ENCODE measurements at places on chromosomes 3 and 15.

GRCh38 chr3:58573640-58574039, 3.6 kb downstream of the FAM107A start:
- DNase-seq = no peak

DNA sequence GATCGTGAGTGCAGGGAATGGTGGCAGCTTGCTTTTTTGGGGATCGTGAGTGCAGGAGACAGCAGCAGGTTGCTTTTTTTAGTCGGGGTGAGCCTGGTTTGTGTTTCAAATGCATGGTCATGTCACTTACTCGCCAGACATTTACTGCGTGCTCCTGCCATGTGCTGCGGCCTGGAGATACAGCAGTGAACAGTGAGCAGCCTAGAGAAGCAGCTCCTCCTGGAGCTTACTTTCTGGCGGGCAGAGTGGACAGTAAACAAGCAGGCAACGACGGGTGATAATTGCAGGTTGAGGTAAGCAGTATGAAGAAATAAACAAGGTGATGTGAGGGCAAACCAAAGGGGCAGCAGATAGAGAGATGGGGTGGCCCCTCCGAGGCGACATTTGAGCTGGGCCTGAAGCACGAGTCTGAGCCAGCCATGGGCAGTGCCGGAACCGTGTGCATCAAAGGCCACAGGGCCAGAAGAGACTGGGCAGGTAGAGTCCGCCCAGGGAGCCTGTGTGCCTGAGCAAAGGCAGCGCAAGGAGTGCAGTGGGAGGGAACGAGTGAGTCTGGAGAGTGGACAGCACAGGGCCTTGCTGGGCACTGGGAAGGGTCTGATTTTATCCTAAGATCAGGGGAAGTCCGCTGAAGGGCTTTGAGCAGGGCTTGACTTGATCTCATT, 57.3 kb upstream of the RASA2 start:
- DNase-seq = no peak

DNA sequence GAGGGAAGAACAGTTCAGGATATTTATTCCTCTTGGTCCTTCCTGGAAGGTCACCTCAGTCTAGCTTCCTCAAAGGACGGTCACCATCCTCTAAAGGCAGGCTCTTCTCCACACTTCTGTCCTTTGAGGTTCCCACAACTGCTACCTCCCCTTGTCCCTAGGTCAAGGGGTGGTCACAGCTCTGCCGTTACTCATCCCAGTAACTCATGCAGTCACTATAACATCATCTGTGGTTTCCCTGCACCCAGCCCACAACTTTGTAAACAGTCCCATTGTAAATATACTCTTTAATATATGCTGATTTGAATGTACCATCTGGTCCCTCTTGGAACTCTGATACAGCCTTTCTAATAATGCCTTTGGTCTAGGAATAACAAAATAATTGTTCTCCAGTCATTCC, 887.4 kb downstream of the FHIT start:
- DNase-seq = peak; percentile 16

- DNase-seq = no peak
Measured at GRCh38 chr15:68234060-68234459, 4.5 kb upstream of the CLN6 start.

- no peak for DNase-seq
Measured at GRCh38 chr3:7282988-7283387, 422.1 kb downstream of the GRM7 start.

- no peak for DNase-seq
Measured at GRCh38 chr3:124126436-124127023, 134.6 kb upstream of the ROPN1 start.

DNA sequence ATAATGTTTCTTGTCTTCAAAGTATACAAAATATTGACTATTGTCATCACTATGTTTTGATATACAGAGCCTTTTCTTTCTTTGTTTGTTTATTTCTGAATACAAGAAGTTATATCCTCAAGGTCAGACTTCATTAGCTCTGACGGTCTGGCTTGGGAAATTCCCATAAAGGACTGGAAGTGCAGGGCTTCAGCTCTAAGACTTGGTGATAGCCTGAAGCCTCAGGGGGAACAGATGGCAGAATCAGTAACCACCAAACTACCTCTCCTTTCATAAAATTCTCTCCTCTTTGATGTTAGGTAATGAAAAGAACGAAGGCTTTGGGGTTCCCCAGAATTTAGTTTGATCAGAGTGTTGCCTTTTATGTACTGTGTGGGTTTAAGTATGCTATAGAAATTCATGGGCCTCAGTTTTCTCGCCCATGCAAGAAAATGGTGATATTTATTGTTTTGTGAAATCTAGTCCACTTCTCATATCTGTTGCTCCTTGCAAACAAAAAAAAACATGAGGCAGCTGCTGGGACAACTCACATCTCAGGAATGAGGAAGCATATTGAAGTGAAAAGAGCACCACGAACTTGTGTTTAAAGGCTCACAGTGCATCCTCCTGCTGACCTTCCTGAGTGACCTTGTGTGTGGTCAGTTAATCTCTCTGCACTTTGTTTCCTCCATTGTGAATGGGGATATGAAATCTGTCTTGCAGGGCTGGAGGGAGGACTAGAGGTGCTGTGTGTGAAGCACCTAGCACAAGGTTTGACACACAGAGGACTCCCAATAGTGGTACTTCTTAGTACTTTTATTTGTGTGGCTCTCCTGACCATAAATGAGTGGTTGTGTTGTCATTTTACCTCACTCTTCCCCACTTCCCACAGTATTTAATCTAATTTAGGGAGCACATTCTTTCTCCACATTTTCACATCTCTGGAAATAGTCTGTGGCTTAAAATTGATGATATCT, 569.8 kb upstream of the IL12A start:
- DNase-seq = peak; percentile 44

- DNase-seq = no peak
Measured at GRCh38 chr3:27141668-27142067, 227.5 kb downstream of the NEK10 start.

DNA sequence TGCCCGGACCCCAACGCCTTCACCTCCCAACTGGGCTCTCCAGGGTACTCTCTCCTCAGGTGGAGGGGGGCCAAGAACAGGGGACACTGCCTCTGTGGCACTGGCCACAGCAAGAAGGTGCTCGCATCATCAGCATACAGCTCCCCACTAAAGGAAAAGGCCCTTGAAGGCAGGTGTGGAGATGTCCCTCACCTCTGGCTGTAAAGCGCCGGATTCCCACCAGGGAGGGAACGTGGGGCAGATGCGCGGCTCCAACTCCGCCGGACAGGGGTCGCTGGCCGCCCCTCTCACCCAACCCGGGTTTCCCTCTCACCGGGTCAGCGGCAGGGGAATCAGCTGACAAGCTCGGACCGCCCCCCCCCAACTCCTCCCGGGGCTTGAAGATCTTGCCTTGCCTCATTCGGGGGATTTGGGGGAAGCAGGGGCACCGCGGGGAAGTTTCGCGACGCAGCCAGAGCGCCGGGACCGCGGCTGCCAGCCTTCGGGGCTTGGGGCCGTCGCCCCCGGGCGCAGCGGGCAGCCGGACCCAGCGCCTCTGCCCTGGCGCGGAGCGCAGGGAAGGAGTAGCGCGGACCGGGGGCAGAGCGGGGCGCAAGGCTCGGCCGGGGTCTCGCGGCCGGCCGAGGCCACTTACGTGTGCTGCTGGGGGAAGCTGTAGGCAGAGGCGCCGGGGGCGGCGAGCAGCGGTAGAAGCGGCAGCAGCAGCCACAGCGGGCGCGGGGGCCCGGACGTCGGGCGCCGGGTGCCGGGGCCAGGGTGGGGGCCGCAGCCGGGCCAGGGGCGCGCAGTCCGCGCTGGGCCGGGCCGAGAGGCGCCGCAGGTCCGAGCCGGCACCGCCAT, 630 bp downstream of the CACNA2D2 start:
- no peak for DNase-seq

- DNase-seq = no peak
Measured at GRCh38 chr3:112744106-112744505, 102.6 kb downstream of the CD200R1L start.

GRCh38 chr3:156642750-156643728, 31.4 kb upstream of the TIPARP start:
- no peak for DNase-seq

DNA sequence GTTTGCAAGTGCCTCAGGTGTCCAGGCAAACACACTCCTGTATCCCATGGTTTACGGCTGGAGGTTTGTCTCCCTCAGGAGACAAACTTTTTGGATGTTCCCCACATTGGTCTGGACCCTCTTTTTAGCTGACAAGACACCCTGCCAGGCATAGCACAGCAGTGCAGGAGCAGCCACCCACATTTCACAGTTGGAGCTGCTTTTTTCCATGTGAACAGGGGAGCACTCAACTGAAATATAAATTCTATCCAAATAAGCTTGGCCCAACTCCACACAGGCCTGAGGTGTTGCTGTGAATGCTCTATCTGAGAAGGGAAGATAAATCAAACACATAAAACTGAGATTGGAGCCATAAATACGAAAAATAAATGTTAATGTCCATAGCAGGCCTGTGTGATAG, 501.3 kb upstream of the IL12A start:
- no peak for DNase-seq

GRCh38 chr3:191961529-191961928, 500.6 kb downstream of the PYDC2 start:
- no peak for DNase-seq

DNA sequence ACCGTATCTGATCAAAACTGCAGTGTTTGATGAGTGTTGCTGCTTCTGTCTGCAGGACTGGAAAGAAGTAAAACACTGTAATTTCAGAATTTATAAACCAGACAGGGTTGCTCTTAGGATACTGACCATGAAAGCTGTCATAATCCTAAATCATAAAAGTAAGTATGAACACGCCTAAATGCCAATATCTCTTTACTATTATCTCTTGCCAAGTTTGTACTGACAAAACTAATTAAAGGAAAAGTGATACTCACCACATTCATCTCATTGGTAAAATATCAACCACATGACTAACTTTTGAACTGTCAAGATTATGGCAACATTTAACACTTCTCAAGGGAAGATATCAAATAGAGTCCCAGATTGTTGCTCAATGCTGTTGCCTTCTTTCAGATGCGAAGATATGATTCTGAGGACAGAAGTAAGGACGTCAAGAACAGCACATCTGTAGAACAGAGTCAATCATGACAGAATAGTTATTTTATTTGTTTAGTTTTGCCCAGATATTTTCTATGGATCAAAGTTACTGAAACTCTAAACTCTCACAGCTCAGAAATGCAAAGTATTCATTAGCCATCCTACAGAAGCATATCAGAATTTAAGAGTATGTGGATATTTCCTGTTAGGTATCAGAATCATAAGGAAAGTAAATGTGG, 61.4 kb upstream of the COL8A1 start:
- no peak for DNase-seq

- no peak for DNase-seq
Measured at GRCh38 chr3:16936676-16937230, 52.0 kb downstream of the PLCL2 start.

DNA sequence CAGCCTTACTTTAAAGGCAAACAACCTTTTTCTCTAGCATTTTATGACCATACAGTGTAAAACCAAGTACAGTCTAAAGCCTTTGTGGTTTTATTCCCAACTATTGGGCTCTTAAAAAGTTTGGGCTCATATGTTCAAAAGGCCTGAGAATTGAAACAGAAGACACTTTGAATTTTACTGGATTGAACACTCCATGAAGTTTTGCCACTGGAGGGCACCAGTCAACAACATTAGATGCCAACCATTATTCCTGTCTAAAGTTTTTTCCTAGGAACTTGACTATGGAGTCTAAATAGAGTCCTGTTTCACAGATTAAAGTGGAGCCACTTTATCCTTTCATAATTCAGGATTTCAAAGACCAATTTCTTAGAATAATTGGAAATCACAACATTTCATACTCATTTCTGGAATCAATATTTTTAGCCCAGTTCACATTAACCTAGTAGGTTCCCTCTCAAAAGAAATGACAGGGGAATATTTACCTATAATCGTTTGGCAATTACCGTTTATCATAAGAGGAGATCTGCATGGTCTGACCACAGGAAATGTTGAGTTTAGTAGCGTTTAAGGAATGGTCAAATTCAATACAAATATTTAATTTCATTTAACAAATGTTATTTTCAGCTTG, 244.1 kb upstream of the PDZRN3 start:
- peak; percentile 22 for DNase-seq

DNA sequence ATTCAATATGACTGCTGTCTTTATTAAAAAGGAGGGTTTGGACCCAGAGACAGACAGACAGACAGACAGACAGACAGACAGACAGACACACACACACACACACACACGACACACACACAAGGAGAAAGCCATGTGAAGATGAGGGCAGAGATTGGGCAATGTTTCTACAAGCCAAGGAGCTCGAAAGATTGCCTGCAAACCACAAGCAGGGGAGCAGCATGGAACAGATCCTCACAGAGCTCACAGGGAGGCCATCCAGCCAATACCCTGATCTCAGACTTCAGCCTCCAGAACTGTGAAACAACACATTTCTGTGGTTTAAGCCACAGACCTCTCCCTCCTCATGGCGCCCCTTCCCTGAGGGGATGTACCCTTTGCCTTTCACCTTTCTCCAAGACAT, 35.8 kb upstream of the ABHD2 start:
- DNase-seq = no peak

- no peak for DNase-seq
Measured at GRCh38 chr3:87792198-87792533, 266.6 kb downstream of the CGGBP1 start.

DNA sequence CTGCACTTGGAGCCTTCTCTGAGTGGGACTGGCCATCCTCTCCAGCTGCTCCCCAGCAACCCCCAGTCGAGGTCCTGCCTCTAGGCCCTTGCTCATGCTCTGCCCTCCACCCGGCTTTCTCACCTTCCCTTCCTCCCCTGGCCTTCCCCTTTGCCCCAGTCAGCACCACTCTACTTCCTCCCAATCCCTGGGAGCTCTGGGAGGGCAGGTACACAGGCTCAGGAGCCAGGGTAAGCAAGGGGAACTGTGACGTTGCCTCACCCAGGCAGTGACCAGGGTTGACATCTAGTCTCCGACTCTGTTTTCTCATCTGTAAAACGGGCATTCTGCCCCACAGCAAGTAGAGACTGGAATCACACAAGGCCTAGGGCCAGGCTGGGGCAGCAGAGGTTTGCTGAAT, 66.6 kb upstream of the TMEM115 start:
- DNase-seq = no peak

DNA sequence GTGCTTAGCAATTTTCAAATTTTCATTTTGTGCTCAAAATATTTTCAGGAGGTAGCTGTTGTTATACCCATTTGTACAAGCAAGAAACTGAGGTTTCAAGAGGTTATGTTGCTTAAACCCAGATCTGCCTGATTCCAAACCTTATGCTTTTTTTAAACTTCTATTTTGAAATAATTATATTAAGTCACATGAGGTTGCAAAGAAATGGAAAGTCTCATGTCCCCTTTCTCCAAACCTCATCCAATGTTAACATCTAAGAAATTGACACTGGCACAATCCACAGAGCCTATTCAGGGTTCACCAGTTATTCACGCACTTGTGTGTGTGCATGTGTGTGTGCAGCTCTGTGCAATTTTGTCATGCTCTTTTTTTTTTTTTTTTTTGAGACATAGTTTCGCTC, 35.1 kb downstream of the B3GNT5 start:
- no peak for DNase-seq

- no peak for DNase-seq
Measured at GRCh38 chr15:84009616-84010015, 226.0 kb upstream of the GOLGA6L4 start.

- DNase-seq = no peak
Measured at GRCh38 chr3:13011573-13012220, 61.5 kb downstream of the IQSEC1 start.

- DNase-seq = no peak
Measured at GRCh38 chr15:22839046-22839695, 705 bp downstream of the NIPA2 start.

- no peak for DNase-seq
Measured at GRCh38 chr3:94946683-94947082, 883.8 kb downstream of the NSUN3 start.

All from HS-5 (cell line).